Left lung (tissue), 14 donors: ENCODE measurements at places on chromosomes 5 and 9. TPM values are rescaled to one million over a fixed set of nuclear protein-coding genes. Genes with fewer than 3 reads are reported as not detected.

The NDST1 gene
- total RNA-seq: 100 TPM

The CDO1 gene
- 4.9 TPM for total RNA-seq

The PLPP1 gene
- total RNA-seq: 56.2 TPM

The LCN15 gene
- not detected for total RNA-seq

The RABEPK gene
- 13.9 TPM for total RNA-seq

The PCDHB12 gene
- 2.6 TPM for total RNA-seq

The BTNL8 gene
- 1.8 TPM for total RNA-seq

The ASPN gene
- total RNA-seq: 2.1 TPM

The TMEM215 gene
- total RNA-seq: not detected

The ENG gene
- 173 TPM for total RNA-seq

The NR4A3 gene
- total RNA-seq: 6.2 TPM

GRCh38 chr5:66945389-66946349 is 250.9 kb downstream of the CD180 start:
- no peak for DNase-seq

- DNase-seq: no peak
Measured at GRCh38 chr5:32645246-32645645, 59.9 kb downstream of the SUB1 start.

DNA sequence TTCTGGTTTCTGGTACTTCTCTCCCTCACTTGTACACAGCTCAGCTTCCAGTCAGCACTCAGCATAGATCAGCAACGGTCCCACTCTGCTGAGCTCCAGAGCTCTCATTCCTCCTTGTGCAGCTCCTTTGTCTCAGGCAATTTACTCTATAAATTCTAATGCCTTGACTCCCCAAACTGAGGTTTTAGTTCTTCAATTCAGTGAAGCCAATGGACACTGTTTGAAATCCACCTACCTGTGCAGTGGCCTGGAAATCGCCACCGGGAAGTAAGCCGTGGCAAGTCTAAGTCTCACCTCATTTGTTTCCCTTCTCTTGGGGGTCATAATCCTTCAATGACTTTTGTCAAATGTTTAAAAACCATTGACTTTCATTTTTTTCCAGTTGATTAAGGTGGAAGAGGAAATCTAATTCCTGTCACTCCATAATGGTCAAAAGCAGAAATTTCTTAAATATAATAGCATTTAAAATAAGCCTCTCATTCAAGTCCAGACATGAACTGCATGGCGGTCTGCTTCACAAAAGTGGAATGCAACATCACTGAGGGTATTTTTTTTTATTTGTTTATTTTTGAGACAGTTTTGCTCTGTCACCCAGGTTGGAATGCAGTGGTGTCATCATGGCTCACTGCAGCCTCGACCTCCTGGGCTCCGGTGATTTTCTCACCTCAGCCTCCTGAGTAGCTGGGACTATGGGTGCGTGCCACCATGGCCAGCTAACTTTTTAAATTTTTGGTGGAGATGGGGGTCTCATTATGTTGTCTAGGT is 79.6 kb downstream of the C7 start:
- no peak for DNase-seq

- no peak for DNase-seq
Measured at GRCh38 chr9:116685166-116685565, 1.9 kb upstream of the TRIM32 start.

DNA sequence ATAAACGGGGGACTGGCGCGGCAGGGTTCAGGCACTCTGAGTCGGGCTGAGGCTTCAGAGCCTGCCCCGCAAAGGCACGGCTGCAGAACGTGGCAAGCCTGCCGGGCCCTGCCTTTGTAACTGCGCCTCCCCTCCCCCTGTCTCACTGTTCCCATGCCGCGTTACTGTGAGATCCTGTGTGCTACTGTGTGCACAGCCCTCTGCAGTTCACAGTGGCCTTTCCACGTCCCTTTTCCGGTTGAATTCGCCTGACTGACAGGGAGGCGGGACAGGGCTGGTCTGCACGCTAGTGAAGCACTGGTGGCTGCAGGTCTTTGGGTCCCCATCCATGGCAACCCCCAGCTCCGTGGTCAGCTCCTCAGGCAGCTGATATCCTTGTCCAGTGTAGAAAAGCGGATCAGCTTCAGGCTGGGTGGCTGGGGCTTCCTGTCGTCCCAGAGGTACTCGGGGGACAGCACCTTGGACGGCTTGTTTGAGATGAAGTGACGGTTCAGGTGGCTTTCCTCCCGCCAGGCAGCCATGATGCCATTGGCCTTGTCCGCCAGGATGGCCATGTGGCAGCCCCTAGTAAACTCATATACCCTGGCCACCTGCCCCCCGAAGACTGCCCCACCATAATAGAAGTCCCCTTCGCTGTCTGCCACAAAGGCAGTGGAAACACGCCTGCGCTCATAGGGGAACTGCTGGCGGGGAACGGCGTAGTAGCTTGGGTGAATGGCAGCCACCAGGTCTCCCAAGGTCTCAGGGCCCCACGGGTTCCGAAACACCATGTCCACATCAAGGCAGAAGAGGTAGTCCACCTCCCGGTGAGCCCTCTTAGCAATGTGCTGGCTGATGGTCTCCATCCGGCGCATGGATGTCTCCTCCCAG is 10.3 kb downstream of the GBGT1 start:
- DNase-seq: peak; percentile 60

- DNase-seq: no peak
Measured at GRCh38 chr5:37667846-37668245, 172.0 kb downstream of the GDNF start.

- DNase-seq: peak; percentile 78
Measured at GRCh38 chr5:136028782-136029742, at the start of gene TGFBI. TSS of gene TGFBI (plus strand) at chr5:136028988. CDS start at chr5:136029056, 68 bp downstream.

DNA sequence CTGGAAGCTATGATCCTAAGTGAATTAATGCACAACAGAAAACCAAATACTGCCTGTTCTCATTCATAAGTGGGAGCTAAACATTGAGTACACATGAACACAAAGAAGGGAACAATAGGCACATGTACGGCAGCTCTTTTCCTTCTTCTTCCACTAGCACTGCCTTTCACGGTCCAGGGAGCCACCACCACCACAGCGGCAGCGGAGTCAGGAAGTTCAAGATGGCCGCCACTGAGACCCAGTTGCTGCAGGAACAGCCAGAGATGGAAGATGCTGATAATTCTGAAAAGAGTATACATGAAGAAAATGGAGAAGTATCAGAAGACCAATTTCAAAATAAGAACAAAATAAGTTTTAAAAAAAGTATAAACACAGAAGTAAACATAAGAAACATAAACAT is 39.5 kb upstream of the TNFSF15 start:
- no peak for DNase-seq

DNA sequence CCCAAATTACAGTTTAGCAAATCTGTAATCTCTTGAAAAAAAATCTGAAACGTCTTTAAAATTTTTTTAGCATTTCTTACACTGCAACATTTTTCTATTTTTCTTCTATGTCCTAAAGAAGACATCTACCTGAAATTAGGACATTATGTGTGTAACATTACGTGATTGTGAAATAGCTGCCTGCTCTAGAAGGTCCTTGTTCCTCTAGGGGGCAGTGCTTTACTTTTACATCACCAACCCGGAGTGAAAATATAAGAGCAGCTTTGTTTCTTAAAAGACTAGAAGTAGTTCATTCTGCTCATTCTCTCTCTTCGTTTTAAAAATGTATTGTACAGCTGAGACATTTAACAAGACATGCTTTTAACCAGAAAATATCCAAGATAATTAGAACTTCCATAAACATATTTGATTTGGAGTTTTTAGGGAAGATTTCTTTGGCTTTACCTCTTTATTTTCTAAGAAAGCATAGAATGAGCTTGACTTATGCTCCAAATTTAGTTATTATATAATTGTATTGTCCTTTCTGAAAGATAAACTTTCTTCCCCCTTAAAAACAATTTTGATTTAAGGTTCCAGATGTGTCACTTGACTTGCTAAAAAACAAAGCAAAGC is 48.1 kb upstream of the RIOK2 start:
- peak; percentile 85 for DNase-seq

GRCh38 chr5:103283120-103283519 is 24.6 kb downstream of the MACIR start:
- DNase-seq: no peak

DNA sequence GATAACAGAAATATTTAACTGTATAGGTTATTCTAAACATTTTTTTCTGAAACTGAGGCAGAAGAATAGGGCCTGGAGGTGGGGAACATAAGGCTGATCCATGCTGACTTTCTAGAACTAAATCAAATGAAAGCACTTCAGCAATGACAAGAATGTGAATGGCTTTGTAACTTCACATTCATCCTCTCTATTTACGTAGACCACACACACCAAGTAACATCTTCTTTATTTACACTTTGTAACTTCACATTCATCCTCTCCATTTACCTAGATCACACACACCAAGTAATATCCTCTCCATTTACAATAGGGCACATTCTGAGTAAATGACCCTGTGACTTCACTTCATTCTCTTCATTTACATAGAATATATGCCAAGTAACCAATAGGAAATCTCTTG is 251.8 kb upstream of the CDH9 start:
- no peak for DNase-seq

DNA sequence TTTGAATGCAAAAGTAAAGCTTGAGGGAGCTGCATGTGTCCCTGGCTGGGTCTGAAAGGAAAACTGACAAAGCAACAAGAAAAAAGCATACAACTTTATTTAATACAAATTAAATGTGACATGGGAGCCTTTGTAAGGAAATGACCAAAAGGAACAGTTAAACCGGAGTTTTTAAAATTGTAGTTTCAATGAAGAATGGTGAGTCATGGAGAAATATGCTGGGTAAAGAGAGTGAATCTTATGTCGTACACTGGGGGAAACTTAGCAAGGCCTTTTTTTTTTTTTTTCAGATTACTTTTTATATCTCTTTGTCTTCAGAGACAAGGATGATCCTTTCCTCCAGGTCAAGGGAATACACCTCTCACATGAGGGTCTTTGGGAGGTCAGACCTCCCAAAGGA is 50.1 kb upstream of the FBXL17 start:
- DNase-seq: no peak

- DNase-seq: no peak
Measured at GRCh38 chr9:133423216-133423615, 1.0 kb downstream of the ADAMTS13 start.

- no peak for DNase-seq
Measured at GRCh38 chr5:55316837-55317236, 9.0 kb downstream of the MTREX start.
